Urinary bladder (tissue), 4 donors: ENCODE measurements at places on chromosomes 6 and 20.

DNA sequence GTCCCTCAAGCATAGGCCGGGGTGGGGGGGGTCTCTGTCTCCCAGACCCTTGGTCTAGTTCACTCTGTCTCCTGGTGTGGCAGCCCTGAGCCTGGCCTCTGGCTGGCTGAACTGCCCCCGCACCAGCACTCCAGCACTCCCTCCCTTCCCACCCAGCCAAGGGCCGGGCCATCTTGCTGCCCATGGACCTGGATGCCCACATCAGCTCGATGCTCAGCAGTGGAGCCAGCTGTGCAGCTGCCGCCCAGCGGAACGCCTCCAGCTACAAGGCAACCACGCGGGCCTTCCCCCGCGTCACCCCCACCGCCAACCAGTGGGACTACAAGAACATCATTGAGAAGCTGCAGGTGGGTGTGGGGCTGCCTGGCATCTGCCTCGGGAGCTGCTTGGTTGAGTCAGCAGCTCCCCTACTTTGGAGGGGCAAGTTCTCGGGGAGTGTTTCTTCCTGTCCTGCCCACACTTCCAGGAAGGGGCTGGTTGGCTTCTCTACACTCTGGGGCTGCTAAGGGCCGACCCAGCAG, 28.4 kb downstream of the UQCC2 start:
- DNase-seq: no peak

DNA sequence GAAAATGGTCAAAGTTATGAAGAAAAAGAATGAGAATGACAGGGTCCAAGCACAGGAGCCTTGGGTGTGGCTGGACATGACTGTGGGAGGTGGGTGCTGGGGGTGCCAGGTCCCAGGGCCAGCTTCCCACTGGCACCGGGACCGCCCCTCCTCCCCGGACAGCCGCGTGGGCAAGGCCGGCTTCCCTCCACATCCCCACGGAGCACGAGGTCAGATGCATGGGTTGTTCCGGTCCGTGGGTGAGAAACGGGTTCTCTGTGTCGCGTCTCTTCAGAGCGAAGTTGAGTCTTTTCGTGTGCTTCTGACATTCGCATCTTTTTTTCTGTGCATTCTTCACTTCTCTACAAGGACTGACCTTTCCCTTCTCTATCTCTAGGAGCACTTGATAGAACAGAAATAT, 30.1 kb downstream of the KIF25 start:
- DNase-seq: no peak

GRCh38 chr6:25103603-25104002, 167.8 kb upstream of the RIPOR2 start:
- no peak for DNase-seq

GRCh38 chr6:44062771-44063560, 64.3 kb downstream of the MRPL14 start:
- DNase-seq: no peak

DNA sequence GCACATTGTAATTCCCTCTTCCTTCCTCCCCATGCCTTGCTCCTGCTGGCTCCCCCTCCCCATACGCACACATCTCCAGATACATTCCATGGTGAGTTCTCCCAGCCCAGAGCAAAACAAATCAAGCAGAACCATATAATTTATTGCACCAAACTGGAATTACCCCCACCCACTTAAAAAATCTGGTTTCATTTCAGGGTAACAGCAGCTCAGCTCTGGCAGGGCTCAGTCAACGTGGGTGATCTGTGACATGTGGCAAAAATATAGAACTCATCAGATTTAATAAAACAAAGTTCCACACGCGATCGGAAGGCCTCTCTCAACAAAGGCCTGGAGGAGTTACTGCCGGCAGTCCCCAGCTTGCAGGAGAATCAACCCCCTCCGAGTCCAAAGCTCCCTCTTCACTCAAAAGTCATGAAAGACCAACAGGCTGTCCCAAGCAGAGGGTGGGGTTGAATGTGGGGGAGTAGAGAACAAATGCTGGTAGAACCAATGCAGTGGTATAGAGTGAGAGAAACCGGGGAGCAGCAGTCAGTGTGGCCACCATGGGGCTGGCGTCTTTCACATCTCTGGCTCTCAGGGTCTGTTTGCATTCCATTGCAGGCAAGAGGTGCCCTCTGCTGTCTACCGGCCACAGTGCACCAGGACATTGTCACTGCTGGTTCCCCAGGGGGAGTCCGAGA, 323.3 kb upstream of the NT5E start:
- no peak for DNase-seq

DNA sequence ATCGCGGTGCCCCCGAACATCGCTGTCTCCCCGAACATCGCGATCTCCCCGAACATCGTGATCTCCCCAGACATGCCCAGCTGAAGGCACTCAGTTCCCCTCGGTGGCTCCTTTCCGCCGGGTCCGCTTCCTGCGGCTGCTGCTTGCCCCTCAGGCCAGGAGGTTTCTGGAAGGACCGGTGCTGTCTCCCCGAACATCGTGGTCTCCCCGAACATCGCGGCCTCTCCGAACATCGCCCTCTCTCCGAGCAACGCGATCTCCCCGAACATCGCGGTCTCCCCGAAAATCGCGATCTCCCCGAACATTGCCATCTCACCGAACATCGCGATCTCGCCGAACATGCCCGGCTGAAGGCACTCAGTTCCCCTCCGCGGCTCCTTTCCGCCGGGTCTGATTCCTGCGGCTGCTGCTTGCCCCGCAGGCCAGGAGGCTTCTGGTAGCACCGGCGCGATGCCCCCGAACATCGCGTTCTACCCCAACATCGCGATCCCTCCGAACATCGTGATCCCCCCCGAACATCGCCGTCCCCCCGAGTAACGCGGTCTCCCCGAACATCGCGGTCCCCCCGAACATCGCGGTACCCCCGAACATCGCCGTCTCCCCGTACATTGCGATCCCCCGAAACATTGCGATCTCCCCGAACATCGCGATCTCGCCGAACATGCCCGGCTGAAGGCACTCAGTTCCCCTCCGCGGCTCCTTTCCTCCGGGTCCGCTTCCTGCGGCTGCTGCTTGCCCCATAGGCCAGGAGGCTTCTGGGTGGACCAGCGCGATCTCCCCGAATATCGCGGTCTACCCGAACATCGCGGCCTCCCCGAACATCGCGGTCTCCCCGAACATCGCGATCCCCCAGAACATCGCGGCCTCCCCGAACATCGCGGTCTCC, 808 bp downstream of the ULBP1 start:
- DNase-seq: no peak

DNA sequence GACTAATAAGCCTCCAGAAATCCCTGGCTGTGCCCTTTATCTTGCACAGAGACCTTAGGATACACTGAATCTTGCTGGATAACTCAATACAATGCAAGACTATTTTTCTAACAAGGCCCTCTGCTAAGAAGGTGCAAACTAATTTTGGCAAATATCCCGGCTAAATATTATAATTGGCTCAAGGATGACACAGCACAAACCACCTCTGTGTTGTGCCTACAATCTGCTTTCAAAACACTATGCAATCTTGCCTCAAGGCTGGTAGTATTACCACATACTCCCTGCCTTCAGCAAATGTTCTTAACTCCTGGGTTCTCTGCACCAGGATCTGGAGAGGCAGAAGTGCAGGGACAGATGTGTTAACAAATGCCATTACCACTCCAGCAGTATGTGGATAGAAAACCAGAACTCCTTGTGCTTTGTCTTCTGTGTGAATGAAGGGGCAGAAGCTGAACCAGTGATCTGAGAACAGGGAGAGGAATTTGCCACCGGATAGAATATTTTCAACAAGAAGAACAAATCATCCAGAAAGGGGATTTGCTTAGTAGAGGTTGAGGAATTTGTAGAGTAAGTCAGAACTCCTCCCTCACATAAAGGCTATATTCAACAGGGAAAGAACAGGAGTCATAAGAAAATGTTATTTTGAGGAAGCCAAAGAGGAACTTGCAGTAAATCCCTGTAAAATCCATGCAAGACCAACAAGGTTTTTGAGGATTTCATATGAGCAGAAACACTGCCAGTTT, 74.1 kb upstream of the SLC4A11 start:
- DNase-seq: no peak

GRCh38 chr20:12942123-12942522, 66.6 kb upstream of the SPTLC3 start:
- DNase-seq: no peak

- DNase-seq: no peak
Observed at GRCh38 chr6:167397712-167398111, 72.8 kb downstream of the TTLL2 start.

DNA sequence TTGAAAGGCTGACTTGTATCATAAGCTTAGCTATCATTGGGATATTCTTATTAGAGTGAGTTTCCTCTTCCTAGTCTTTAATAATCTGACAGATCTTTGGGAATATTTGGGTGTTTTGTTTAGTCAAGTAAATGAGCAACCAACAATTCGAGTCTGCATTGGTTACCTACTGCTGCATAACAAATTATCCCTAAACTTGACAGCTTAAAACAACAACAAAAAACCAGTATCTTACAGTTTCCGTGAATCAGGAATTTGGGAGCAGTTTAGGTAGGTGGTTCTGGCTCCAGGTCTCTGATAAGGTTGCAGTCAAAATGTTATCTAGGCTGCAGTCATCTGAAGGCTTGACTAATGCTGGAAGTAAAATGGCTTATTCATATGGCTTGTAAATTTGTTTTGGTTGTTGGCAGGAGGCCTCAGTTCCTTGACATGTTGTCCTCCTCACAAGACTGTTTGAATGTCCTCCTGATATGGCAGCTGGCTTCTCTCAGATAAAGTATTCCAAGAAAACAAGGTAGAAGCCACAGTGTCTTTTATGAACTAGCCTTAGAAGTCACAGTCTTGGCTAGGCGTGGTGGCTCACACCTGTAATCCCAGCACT, 7.2 kb downstream of the GTF3C6 start:
- DNase-seq: no peak

DNA sequence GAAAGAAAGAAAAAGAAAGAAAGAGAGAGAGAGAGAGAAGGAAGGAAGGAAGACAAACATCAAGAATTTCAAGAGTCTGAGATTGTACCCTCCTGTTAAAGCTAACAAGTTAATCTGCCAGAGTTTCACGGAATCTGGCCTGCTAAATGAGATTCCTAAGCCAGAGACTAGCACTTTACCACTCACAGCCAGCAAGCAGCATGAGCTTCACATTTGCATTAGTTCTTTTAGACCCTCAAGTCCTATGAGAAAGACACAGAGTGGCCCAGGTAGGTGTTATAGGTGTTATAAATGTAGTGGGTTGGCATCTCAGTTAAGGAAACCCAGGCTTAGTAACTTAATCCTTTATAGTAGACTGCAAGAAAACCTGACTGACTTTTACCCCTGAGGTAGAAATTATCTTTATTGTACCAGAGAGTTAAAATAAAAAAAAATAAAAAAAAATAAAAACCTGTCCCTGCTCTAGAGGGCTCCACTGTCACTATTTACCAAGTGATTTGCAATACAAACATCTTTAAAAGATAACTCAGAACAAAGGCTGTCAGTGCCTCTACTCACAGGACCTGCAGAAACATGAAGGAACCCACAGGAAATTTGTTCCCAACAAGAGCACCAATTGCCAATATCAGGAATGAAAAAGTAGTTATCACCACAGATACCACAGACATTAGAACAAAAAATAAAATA, 9.7 kb upstream of the IBTK start:
- DNase-seq: no peak

- no peak for DNase-seq
Observed at GRCh38 chr6:66396549-66396948, 689.5 kb upstream of the EYS start.

DNA sequence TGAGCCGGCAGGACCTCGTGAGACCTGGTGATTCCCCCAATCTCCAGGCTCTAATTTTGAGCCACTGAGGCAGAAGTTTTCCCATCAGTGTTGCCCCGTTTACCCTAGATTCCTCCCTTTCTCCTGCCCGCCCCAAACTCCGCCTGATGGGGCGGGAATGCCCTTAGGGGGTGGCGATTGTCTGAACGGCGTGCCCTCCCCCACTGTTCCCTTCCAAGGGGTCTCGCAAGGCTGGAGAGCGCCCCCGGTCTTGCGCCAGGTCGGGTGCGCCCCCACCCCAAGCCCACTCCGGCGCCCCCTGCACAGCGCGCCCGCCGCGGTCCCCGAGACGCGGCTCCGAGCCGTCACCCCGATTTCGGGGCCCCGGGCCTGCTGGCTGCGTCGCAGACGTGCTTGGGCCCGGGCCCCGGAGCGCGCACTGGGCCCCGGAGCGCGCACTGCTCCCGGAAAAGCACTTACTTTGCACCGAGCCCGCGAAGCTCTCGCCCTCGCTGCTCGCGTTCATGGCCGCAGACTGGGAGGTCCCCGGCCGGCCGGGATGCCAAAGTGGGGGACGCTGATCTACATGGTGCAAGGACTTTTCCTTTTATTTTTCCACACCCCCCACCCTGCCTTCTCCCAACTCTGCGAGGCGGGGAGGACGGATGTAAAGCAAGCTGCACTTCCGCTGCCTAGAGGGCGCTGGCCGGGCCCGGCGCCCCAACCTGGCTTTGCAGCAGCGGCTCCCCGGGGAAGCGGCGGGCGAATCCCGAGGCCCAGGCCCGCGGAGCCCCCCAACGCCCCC, at the start of gene ZFP64:
TSS of gene ZFP64 (minus strand) at position 648 of the 784 bp plus-strand sequence. CDS start at position 505, 143 bp downstream.
- DNase-seq: peak; percentile 59

GRCh38 chr6:75530696-75531095, 37.1 kb upstream of the FILIP1 start:
- DNase-seq: no peak

DNA sequence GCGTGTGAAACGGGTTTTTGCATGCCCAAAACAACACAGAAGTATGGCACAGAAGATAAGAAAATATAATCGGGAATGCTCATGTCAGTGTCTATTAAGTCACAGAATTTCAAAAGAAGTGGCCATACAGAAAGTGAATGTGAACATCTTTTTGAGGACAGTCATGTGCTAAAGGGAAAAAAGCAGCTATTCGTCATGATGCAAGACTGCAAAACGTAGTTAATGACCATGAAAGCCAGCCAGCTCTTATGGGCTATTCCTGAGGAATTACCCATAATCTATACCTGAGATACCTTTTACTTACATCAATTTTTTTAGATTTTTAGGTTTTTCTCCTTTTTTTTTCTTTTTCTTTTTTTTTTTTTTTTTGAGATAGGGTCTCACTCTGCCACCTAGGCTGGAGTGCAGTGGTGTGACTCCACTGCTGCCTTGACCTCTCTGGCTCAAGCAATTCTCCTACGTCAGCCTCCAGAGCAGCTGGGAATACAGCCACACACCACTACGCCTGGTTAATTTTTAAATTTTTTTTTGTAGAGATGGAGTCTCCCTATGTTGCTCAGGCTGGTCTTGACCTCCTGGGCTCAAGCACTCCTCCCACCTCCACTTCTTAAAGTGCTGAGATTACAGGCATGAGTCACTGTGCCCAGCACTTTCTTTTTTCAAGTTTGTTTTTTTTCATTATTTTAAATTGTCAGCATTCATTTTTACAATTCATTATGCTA, 18.1 kb upstream of the ZBP1 start:
- DNase-seq: no peak

DNA sequence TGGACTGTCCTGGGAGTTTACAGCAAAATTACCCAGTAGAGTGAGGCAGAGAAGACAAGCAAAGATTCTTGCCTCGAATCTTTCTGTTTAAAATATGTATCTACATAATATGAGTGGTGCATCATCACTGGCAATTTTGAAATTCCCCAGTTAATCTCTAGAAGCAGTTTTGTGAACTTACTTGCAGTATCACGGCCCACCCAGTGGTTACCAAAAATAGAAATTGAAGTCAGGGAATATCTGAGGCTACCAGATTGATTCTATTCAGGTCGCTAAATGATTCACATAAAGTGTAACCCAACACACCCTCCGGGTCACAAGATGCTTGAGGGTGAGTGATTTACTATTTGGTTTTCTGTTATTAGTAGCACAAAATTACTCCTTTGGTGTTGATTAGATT, 111.9 kb downstream of the PPP1R14C start:
- no peak for DNase-seq

GRCh38 chr6:143110996-143111395, 50.3 kb downstream of the AIG1 start:
- no peak for DNase-seq
